ENCODE measurements at places on chromosomes 2 and 18.
A peak's percentile ranks its signal among the peaks of the same experiment; 100 is the strongest.

GRCh38 chr2:25416674-25417073 is 74.9 kb upstream of the DNMT3A start:
- no peak for DNase-seq

- no peak for DNase-seq
Measured at GRCh38 chr2:220847006-220847405, 725.1 kb downstream of the EPHA4 start.

DNA sequence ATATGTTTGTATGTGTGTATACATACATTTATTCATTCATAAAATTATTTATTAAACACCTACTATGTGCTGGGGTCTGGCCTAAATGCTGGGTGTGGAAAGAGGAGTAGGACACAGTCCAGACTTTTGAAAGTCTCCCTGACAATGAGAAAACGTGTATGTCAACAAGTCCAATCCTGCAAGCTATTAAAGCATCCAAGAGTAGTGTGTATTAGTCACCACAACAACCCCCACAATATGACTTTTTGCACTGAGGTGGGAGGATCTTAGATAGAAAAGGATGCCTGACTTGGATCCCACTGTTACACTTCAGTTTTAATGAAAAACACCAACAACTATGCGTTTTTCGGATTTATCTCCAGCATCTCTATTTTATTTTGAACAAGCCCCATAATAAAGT is 446.4 kb downstream of the EPHA4 start:
- no peak for DNase-seq

DNA sequence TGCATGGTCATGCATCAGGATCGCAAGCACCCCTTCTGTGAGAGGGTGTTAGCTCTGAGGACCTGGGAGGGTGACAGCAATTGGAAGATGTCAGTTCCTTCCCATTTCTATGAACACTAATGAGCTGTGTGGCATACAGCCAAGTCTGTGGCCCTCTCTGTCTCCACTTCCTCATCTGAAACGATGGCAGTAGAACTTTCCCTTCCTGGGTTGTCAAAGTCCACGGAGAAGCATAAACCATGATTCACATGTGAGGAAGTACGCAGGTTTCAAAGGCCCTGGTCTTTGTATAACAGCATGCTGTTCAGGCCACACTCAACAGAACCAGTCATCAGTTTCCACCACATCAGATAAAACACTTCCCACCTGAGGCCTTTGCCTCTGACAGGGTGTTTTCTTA is 167.4 kb upstream of the RAB6C start:
- peak; percentile 95 for DNase-seq

DNA sequence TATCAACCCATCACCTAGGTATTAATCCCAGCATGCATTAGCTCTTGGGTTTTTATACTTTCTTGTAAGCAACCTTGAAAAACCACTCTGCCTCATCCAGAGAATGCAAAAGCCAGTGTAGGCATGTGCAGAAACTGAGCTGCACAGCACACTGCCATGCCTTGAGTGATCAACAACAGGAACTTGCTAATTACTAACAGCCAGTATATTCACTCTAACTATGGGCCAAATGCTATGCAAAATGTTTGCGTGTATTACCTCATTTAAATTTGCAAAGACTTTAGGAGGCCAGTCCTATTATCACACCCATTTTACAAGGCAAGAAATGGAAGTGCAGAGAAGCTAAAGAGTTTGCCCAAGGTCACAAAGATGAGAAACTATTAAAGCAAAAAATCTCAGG is 169.8 kb downstream of the PID1 start:
- no peak for DNase-seq

- no peak for DNase-seq
Measured at GRCh38 chr2:189426886-189427285, 14.4 kb upstream of the WDR75 start.

GRCh38 chr2:209574515-209574914 is 150.7 kb downstream of the MAP2 start:
- no peak for DNase-seq

DNA sequence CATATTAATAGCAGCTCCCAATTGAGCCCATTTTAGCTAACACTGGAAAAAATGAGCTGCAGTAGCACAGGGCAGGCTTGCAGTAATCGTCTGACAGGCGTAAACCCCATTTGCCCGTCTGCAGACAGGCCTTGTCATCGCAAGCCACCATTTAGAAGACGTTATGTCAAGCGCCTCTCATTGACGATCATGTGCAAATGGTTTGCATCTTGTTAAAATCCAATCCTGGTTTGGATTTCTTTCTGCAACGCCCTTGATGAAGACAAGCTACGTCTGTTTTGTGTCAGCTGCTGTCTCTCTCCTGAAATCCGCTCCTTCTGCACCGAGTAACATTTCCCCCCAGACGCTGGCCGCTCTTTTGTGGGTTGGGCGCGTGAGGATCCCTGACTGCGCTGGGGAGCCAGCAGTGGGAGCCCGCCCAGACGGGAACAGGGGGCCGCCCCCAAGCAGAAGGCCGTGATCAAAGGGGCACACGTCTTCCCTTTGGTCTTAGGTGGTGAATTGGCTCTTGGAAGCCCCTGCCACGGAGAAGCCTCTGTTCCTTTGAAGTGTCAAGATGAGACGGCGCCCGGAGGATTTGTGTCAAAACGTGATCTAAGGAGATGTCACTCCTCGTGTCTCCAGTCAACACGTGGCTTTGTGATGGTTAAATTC is 84.2 kb upstream of the GPC1 start:
- no peak for DNase-seq

DNA sequence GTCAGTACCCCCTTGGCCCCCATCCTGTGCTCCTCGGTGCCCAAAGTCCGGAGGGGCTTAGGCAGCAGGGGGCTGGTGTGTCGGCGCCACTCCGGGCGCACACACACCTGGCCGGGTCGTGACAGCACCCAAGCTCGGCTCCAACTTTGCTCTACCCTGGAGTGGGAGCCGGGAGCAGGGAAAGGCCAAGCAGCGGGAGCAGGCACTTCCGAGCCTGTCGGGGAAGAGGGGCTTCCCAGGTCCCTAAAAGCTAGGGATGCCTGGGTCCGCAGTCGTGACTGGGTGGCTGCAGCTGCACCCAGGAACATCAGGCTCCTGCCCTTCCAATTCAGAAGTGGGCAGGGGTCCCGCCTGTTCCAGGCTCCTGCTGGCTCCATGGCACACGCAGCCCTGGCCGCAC is 48.4 kb downstream of the PAPOLG start:
- no peak for DNase-seq

GRCh38 chr18:35466815-35467623 is 30.7 kb downstream of the INO80C start:
- no peak for DNase-seq

DNA sequence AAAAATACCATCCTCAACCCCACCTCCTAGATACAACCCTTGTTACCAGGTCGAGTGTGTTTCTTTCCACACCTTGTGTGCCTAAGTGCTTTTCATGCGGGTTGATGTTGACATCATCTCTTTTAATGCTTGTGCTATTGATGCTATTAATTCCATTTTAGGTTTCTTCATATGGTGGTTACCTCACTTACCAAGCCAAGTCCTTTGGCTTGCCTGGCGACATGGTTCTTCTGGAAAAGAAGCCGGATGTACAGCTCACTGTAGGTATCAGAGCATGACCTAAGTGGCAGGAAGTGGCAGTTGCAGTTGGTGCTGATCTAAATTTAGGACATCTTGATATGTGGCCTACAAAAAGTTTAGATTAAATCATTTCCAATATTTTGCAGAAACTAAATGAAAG is 149.9 kb upstream of the TTC39C start:
- DNase-seq: no peak

GRCh38 chr2:54204476-54204875 is 51.6 kb downstream of the TSPYL6 start:
- no peak for DNase-seq

- DNase-seq: no peak
Measured at GRCh38 chr2:38374984-38375383, 2.1 kb downstream of the ATL2 start.

DNA sequence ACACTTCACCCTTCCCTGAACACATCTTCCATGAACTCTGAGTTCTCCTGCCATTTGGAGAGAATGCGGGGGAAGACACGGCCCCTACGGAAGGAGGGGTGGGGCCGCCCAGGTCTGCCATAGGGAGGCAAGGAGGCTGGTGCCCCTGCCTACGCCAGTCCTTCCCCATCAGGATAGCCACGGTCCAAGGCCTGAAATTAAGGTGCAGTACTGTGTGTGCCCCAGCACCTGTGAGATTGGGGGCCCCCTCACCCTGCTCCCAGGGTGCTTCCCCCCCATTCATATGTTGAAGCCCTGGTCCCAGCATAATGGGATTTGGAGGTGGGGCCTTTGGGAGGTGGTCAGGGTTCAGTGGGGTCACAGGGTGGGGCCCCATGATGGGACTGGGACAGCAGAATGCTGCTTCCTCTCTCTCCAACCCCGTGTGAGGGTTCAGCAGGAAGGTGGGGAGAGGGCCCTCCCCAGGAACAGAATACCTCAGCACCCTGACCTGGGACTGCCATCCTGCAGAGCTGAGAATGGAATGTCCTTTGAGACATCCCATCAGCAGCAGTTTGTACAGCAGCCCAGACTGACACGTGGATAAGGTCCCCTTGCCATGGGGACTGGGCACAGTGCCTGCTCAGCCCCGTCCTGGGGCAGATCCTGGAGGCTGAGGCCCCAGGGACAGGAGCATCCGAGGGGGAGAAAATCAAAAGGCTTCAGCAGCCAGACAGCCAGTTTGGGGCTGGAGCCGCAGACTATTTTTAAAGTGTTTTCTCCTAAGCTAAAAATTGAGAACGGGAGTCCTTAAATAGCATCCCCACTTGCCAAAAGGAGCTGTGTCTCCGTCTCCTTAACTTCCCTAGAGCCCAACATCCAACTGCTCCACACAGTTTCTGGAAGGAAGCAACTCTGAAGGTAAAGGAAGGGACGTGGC is 105.1 kb downstream of the NDUFA10 start:
- DNase-seq: no peak

GRCh38 chr2:56217106-56217505 is 33.3 kb downstream of the CCDC85A start:
- DNase-seq: no peak

- no peak for DNase-seq
Measured at GRCh38 chr2:128801576-128801975, 482.9 kb upstream of the HS6ST1 start.

DNA sequence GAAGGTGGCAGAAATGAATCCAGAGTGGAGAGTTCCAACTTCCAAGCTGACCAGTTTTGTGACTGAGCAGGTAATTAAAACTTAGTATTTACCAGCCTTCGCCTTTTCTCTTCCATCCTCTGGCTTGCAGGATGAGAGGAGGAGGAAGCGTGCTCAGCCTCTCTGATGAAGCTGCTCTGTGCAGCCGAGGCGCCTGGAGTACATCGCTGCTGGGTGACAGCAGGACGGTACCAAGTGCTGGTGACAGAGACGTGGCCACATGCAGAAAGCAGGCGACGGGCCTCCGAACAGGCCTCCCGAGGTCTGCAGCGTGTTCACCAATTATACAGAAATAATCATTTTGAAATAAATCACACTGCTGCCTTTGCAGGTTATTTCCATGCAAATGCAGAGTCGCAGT is 95.0 kb downstream of the MBP start:
- DNase-seq: no peak

DNA sequence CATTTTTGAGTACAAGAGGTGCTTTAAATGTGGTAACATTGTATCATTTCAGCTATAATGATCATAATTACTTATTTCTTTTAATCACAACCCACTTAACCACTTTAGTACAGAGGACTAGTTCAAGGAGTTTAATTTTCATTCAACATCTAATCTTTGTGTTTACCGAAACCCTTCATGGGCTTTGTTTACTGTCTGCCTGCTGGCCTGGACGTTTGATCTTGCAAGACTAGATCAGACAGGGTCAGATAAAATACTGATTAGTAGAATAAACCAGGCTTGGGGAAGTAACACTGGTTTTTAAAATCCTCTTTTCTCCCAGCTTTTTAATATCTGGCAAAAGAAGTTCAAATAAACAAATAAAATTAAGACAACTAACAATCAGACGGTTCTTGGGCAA is 93.6 kb downstream of the SATB2 start:
- DNase-seq: no peak

- DNase-seq: peak; percentile 36
Measured at GRCh38 chr18:11553098-11553940, 56.1 kb upstream of the SLC35G4 start.

DNA sequence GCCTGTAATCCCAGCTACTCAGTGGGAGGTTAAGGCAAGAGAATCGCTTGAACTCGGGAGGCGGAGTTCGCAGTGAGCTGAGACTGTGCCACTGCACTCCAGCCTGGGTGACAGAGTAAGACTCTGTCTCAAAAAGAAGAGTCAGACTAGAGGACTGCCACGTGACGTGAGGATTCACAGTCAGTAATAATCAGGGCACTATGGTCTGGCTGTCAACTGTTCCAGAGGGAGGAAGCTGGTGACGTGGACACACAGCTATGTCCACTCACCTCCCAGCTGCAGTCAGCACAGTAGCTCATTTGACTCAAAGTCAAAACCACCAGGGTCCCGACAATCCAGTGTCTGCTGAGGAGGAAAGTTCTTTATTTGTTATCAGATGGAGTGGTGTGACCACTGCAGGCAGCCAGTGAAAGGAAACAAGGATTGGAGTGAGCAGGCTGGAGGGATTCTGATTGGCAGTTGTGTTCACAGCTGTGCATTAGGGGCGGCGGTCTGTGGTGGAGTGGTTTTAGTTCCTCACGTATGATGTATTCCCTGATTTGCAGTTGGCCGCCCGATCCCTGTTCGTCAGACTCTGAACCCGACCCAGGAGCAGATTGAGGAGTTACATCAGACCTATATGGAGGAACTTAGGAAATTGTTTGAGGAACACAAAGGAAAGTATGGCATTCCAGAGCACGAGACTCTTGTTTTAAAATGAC is 37.9 kb downstream of the MOGAT1 start:
- DNase-seq: peak; percentile 91

DNA sequence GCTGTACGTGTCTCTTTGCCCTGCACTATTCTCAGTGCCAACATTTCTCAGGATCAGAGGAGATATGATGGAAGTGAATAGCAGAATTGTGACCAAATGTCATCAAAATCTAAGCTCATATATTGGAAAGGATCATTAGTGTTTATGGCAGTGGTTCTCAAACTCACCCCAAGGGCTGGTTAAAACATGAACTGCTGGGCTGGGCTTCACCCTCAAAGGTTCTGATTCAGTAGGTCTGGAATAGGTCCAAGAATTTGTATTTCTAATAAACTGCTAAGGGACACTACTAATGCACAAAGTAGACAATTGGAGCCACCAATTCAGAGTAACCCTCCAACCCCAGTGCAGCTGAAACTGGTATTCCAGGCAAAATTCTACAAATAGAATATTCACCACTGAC is 317.9 kb upstream of the UBE2E3 start:
- no peak for DNase-seq

GRCh38 chr2:23120161-23120560 is 264.8 kb upstream of the KLHL29 start:
- no peak for DNase-seq

DNA sequence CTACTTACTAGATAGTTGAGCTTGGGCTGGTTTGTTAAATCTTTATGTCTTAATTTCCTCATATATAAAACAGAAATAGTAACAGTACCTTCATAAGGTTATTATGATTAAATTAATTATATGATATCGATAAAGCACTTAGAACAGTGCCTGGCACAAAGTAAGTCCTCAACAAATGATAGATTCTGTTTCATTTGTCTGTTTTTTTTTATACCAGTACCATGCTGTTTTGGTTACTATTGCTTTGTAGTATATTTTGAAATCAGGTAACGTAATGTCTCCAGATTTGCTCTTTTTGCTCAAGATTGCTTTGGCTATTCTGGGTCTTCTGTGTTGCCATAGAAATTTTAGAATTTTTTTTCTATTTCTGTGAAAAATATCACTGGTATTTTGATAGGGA is 66.3 kb downstream of the DYM start:
- no peak for DNase-seq

- DNase-seq: no peak
Measured at GRCh38 chr2:204505488-204505887, 39.8 kb upstream of the PARD3B start.
